ENCODE measurements at places on chromosomes 1 and 21.

DNA sequence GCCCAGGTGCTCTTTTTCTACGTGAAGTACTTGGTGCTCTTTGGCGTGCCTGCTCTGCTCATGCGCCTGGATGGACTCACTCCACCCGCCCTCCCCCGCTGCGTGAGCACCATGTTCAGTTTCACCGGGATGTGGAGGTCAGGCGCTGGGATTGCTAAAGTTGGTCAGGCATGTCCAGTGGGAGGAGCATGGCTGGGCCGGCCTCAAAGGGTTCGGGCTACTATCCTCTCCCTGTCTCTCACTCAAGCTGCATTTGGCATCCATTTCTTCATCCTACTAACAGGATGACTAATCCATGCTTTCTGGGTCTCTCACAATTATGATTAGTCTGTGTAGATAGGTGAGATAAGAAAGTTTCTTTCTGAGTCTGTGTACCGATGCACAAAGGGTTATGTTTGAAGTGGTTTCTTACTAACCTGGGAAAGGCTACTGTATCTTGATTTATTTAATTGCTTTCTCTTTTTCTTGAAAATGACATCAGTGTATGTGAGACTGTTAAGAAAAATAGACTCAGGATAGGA, 135.9 kb downstream of the HHAT start:
- DNase-seq = no peak

- no peak for DNase-seq
Observed at GRCh38 chr1:110563089-110563488, 43.1 kb downstream of the KCNA2 start.

- DNase-seq = no peak
Observed at GRCh38 chr1:241553886-241554592, 21.9 kb downstream of the KMO start.

DNA sequence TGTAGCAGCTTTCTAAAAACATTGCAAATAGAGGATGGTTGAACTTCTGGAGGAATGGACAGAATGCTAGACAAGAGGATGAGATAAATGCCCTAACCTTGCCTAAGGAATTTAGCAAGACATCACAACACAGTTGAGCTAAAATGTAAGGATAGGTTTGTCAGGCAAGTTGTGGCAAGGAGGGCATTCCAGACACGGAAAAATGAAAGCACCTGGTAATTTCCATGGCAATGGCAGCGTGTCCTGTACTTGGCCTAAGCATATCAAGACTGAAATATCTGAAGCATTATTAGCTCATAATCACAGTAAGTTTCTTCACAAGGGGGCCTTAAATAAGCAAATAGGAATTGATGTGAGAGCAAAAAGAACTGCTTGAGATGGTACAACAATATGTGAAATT, 105.1 kb upstream of the USP25 start:
- DNase-seq = no peak

- DNase-seq = no peak
Observed at GRCh38 chr1:93958726-93959100, 49.5 kb upstream of the GCLM start.

- no peak for DNase-seq
Observed at GRCh38 chr1:232145768-232146167, 484.2 kb downstream of the SIPA1L2 start.

DNA sequence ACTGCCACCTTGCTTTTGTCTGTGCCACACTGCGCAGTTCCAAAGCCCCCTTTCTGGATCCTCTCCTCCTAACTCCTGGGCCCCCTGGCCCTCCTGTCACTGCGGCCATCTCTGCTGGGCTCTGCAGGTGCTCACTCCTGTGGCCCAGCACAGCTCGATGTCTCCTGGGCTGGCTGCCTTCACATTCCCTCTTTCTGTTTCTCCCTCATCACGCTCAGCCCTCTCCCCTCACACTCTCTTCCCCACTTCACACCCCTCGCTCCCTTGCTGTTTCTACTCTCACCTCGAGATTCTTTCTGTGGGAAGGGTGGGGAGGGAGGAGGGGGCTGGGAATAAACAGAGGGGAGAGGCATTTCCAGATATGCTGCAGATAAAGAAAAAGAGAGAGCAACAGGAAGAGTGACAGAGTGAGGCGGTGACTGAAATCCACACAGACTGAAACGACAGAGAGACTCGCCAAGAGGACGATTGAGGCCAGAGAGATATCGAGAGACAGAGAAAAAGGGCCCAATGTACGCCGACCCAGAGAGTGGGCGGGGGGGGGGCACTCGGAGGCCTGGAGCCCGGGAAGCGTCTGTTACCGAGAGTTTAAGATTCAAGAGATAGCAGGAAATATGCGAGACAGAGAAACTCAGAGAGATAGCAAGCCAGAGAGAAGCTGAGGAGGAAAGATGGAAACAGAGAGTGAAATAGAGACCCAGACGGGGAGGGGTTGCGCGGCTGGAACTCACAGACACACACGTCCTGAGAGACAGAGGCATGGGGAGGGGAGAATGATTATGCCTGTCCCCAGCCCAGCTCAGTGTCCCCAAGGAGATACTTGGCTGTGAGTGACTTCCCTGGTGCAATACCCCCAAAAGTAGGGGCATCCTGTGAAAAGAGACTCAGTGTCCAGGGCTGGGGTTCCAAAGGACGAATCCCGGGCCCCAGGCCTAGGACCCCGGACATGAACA, 666 bp downstream of the CSF3R start:
- no peak for DNase-seq
